ENCODE measurements at places on chromosomes 2 and 18. TPM values are rescaled to one million over a fixed set of nuclear protein-coding genes. Genes with fewer than 3 reads are reported as not detected.

DNA sequence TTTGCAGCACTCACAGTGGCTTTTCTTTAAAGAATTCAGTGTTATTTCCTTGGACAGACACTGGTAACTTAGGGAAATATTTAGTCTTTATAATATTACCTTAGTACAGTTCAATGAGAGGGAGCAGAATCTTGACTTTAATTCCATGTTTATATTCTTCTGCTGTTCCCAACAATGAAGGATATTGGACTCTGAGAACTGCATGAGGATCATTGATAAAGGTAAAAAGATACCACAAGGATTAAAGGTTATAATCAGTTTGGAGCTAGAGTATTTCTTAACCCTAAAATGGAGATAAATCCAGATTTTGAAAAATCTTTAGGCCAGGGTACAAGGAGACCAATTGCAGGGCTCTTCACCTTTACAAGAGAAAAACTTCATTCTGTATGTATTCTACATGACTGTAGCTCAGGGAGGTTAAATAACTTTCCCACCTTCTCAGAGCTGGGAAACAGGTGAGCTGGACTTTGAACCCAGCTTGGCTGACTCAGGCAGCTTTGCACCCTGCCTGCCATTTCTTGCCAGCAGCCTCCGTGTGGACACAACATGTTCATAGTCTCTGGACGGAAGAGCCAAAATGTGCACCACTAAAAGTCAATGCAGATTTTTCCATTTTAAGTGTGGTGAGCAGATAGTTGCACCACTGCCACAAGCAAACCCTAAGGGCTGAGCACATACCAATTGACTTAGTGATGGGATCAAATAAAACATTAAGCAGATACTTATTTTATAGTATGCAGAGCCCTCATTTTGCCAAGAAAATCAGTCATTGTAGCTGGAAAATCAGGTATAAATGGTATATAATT is 26.7 kb downstream of the UPP2 start:
- DNase-seq = no peak

GRCh38 chr2:11532416-11533055 is 1.3 kb upstream of the GREB1 start:
- peak; percentile 80 for DNase-seq

- DNase-seq = peak; percentile 69
Observed at GRCh38 chr18:58671632-58672564, 633 bp downstream of the MALT1 start.

DNA sequence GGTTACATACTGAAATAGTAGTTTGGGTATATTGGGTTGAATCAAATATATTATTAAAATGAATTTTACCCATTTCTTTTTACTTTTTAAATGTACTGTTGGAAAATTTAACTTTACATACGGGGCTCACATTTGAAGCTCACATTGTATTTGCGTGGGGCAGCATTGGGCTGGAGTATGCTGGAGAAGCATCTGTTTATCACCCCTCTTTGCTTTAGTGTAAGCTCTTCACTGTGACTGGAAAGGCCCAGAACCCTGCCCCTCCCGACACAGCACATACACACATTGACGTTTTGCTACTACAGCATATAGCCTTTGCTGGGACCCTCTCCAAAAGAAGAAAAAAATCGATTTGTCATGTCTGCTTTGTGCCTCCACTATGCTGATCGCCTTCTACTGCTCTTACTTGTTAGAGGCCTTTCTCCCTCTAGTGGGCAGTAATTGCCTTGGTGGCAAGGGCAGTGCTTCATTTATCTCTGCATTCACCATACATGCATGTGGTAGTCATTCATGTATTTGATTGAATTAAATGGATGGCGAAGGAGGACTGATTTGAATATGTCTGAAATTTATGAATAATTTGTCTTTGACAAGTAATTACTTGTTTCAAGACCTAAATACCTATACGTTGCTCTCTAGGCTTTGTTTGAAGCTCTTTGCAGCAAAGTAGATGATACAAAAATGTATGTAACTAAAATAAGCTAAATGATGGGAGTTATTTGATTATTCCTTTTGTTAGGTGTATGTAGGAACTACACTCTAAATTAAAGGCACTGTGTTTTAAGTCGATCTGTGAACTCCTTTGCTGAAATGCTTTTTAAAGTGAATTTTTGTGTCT is 37.4 kb downstream of the VAPA start:
- DNase-seq = peak; percentile 46

SOWAHC gene
- 33.0 TPM for total RNA-seq

MAP3K19 gene
- total RNA-seq = not detected

BCL11A gene
- 12.7 TPM for total RNA-seq

TTN gene
- total RNA-seq = 0.38 TPM

NETO1 gene
- under 0.01 TPM for total RNA-seq

SPATA3 gene
- total RNA-seq = not detected

Data from mammary epithelial cell (primary cell).